ENCODE measurements at places on chromosomes 16 and 17. TPM values are rescaled to one million over a fixed set of nuclear protein-coding genes. Genes with fewer than 3 reads are reported as not detected.

ZKSCAN2 gene
- polyA plus RNA-seq, result 2.2 TPM

DNA sequence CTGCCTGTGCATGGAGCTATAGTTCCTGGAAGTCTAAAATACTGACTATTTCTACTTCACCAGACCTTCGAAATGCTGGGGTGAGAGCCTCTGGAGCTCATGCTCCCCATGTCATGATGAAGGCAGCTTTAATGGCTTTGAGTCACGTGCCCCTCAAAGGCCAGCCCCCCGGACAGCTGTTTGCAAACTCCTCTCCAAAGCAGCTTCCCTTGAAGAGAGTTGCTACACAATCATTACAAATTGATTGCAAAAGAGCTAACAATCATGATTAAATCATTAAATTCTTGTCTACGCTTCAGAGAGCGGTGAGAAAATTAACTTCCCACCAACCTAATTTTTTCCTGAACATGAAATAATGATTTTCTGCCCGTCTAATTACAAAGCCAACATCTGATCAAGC is 134.8 kb upstream of the IRX6 start:
- H3K4me1 ChIP-seq, result no peaks in the 10 kb centered on the region
- H3K27me3 ChIP-seq, result peaks cover 5% of the 10 kb centered on the region
- no peak for DNase-seq
- no peak overlapping the region for H3K27ac ChIP-seq
- no peaks in the 10 kb centered on the region for H3K36me3 ChIP-seq

GRCh38 chr17:75549246-75550138 is 24.0 kb downstream of the LLGL2 start:
- H3K4me3 ChIP-seq, result no peak overlapping the region
- no peak for DNase-seq
- H3K27me3 ChIP-seq, result no peaks in the 10 kb centered on the region
- H3K4me1 ChIP-seq, result peaks cover 16% of the 10 kb centered on the region

- H3K36me3 ChIP-seq, result no peaks in the 10 kb centered on the region
- H3K4me1 ChIP-seq, result no peaks in the 10 kb centered on the region
- no peak for DNase-seq
- H3K4me3 ChIP-seq, result no peak overlapping the region
- peaks cover 31% of the 10 kb centered on the region for H3K27me3 ChIP-seq
- H3K27ac ChIP-seq, result no peak overlapping the region
Observed at GRCh38 chr17:43976963-43977837, 23.5 kb upstream of the PYY start.

DNA sequence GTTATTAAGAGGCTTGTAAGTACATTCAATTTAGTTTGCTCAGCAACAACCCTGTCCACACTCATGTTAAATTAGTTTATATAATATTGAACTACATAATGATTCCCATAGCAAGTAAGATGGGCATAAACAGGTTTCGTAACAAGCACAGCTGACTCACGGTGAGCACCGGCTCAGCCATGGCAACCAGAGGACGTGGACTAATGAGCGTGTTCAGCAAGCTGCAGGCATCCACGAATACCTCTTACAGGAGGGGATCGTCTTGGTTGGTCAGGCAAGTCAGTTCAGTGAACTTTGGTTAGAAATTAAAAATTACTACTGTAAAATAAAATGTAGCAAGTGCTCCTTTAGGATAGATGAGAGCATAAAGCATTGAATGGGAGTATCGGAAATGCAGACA is 58.4 kb downstream of the ELAC2 start:
- H3K36me3 ChIP-seq, result no peaks in the 10 kb centered on the region
- H3K27ac ChIP-seq, result no peak overlapping the region
- no peaks in the 10 kb centered on the region for H3K4me1 ChIP-seq
- no peaks in the 10 kb centered on the region for H3K27me3 ChIP-seq
- H3K4me3 ChIP-seq, result no peak overlapping the region

DNA sequence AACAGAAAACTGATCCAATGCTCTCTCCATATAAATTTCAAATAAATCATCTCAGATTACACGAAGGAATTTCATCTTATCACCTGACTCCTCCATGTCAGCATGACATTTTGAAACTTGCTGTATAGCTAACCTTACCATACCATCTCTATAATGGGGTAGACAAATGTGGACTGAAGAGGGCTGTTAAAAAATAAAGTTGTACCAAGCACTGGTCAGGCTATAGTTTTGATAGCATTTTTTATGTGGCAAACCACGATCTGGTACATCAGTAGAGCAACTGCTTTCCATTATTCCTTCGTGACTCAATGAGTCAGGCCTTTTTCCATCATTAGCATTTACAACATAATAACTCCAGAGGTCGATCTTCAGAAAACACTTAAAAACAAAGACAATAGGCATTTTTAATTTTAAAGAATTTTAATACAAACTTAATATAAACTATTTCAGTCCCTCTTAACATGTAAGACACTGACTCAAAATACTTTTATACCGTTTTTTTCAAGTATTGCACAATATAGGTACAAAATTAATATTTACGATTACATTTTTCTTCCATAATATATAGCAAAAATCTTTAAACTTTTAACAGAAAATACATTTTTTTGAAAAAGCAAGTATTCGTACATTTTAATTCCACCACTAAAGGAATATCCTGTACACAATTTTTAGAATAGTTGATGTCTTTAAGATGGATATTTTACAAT is 4.2 kb downstream of the TOB1 start:
- H3K27me3 ChIP-seq, result no peaks in the 10 kb centered on the region
- H3K4me3 ChIP-seq, result no peak overlapping the region
- DNase-seq, result no peak

- H3K36me3 ChIP-seq, result peaks cover 15% of the 10 kb centered on the region
- peak overlapping the region; percentile 76 for H3K27ac ChIP-seq
- DNase-seq, result no peak
- no peaks in the 10 kb centered on the region for H3K27me3 ChIP-seq
- peaks cover 35% of the 10 kb centered on the region for H3K4me1 ChIP-seq
Observed at GRCh38 chr17:859061-859823, 77.1 kb downstream of the MRM3 start.

DNA sequence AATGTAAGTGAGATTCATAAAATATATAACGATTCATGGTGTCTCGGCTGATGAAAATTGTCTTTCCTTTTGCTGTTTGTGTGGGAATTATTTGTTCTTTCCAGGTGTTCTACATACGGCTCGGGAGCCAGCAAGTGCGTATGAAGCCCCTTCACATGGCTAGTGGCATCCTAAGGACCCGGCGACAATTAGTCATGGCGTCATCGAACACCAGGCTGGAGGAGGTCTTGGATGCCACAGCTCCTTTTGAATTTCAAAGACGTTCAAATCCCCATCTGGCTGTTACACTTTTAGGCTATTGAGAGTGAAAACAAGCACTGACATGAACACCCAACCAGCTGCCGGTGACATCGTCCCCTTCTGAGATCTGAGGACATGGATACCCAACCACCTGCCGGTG is 397.7 kb upstream of the TNRC6C start:
- H3K27ac ChIP-seq, result no peak overlapping the region
- peaks cover 25% of the 10 kb centered on the region for H3K27me3 ChIP-seq
- H3K4me3 ChIP-seq, result no peak overlapping the region
- H3K4me1 ChIP-seq, result no peaks in the 10 kb centered on the region
- H3K36me3 ChIP-seq, result no peaks in the 10 kb centered on the region

DNA sequence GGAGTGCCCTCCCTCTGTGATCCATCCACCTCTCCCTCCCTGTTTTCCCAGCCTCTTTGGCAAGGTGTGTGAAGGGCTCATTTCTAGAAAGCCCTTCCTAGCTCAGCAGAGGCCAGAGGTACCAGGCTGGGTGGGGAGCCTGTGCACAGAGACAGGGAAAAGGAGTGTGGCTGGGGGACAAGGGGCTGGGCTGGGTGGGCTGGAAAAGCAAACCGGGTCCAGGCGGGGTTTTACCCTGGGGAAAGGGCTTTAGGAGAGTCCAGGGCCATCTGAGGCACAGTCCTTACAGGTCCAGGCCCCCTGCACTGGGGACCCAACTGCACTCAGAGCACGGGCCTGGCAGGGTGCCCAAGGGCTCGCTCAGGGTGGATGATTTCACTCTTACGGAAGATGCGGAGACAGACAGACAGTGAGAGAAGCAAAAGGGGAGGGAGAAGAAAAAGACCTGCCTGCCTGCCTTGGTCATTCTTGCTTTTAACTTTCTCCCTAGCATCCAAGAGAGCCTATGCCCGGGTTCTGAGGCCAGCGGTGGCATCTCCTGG is 7.0 kb downstream of the CRHR1 start:
- H3K27ac ChIP-seq, result no peak overlapping the region
- no peaks in the 10 kb centered on the region for H3K36me3 ChIP-seq
- no peaks in the 10 kb centered on the region for H3K4me1 ChIP-seq
- DNase-seq, result no peak
